Gastrocnemius medialis (tissue), 4 donors: ENCODE measurements at places on chromosomes 1 and 21. TPM values are rescaled to one million over a fixed set of nuclear protein-coding genes. Genes with fewer than 3 reads are reported as not detected.

- no peaks in the 10 kb centered on the region for H3K36me3 ChIP-seq
- H3K4me3 ChIP-seq, result no peak overlapping the region
- DNase-seq, result no peak
- no peaks in the 10 kb centered on the region for H3K27me3 ChIP-seq
Measured at GRCh38 chr1:151729157-151729965, 8.0 kb downstream of the RIIAD1 start.

- no peaks in the 10 kb centered on the region for H3K36me3 ChIP-seq
- DNase-seq, result no peak
- H3K4me3 ChIP-seq, result no peak overlapping the region
- peak overlapping the region; percentile 99 for H3K27ac ChIP-seq
- H3K4me1 ChIP-seq, result peaks cover 87% of the 10 kb centered on the region
Measured at GRCh38 chr1:226948996-226949395, 8.9 kb downstream of the COQ8A start.

GRCh38 chr21:37060296-37060695 is 12.6 kb downstream of the PIGP start:
- no peaks in the 10 kb centered on the region for H3K36me3 ChIP-seq
- DNase-seq, result peak; percentile 41
- no peaks in the 10 kb centered on the region for H3K27me3 ChIP-seq
- no peak overlapping the region for H3K4me3 ChIP-seq

DNA sequence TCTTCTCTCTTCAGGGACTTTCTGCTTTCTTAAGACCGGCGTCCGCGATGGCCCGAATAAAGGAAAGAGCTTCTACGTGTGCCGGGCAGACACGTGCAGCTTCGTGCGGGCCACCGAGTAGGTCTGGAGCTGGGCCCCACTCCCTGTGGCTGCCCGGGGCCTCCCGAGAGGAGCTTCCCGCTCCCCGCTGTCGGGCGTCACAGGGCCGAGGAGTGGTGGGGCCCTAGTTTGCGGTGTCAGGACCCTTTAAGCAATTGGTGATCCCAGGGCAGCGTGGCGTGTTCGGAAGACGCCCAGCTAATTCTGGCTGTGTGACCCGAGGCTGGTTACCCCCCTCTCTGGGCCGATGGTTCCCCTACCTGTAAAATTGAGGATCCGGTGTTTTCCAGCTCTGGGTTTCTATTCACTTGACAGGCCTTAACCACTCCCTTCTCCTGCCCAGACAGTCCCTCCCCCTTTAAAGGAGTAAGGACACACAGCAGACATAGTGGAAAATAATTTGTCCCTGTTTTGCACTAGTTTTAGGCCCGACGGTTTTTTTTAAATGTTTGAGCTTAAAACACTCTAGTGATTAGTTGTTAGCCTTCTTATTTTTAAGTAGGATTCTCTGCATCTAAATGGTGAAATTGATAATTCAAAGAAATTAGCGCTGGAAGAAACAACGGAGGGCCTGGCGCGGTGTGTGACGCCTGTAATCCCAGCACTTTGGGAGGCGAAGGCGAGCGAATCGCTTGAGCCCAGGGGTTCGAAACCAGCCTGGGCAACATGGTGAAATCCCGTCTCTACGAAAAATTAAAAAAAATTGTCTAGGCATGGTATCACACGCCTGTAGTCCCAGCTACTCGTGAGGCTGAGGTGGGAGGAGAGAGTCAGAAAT is 553 bp downstream of the TTF2 start:
- peaks cover 8% of the 10 kb centered on the region for H3K4me1 ChIP-seq
- peak; percentile 4 for DNase-seq
- H3K4me3 ChIP-seq, result peak overlapping the region; percentile 87

DNA sequence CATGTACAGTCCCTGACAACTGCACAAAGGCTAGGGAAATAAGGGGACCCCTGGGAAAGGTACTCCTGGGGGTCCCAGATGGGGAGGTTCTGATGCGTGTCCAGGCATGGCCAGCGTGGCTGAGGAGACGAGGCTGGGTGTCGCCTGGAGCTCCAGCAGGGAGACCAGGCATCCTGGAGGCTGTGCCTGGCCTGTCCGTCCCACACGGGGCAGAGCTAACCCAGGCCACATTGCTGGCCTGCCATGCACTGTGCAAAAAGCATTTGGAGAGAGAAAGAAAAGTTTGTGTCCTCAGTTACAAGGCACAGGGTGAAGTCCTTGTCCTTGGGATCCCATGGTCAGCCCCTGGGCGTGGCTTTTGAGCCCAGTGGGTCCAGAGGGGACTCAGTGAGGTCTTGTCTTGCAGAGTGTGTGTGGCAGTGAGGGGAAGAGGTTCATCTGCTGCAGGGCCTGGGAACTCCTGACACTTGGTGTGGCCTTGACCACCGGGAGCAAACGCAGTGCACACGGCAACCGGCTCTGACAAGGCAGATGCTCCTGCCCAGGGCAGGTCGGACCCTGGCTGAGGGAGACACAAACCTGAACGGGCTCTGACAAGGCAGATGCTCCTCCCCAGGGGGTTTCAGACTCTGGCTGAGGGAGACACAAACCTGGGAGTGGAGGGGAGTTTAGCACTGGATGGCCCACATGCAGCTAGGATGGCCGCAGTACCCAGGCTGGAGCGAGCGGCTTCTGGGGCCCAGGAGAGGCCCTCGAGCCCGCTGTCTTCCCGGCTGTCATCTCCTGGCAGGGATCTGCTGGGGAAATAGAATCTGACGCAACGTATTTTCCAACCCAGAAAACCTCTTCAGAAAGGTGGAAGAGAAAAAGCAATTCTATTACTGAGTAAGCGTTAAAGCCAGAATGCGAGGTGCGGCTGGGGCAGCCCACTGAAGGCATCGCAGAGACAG is 37.3 kb upstream of the COL18A1 start:
- H3K4me1 ChIP-seq, result peaks cover 8% of the 10 kb centered on the region
- H3K27me3 ChIP-seq, result peaks cover 11% of the 10 kb centered on the region
- H3K27ac ChIP-seq, result peak overlapping the region; percentile 50
- no peak for DNase-seq

- H3K27me3 ChIP-seq, result no peaks in the 10 kb centered on the region
- H3K27ac ChIP-seq, result no peak overlapping the region
- H3K4me3 ChIP-seq, result no peak overlapping the region
- H3K4me1 ChIP-seq, result peaks cover 8% of the 10 kb centered on the region
- no peak for DNase-seq
Measured at GRCh38 chr1:114108751-114109255, 44.9 kb downstream of the SYT6 start.

DNA sequence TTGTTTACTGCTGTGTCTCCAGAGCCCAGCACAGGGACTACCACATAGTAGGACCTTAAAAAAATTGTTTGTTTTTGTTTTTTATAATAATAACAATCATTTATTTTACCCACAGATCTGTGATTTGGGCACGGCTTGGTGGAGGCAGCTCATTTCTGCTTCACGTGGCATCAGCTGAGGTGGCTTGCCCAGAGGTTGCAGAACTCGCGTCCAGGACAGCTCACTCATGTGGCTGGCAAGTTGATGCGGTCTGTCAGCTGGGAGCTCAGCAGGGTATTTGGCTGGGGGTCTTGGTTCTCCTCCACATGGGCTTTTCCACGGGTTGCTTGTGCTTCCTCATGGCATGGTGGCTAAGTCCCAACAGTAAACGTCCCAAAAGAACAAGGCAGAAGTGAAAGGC is 2.9 kb upstream of the SYNC start:
- H3K27ac ChIP-seq, result peak overlapping the region; percentile 100
- no peak for DNase-seq
- no peaks in the 10 kb centered on the region for H3K36me3 ChIP-seq
- H3K4me1 ChIP-seq, result peaks cover 26% of the 10 kb centered on the region
- no peak overlapping the region for H3K4me3 ChIP-seq

GRCh38 chr1:113094506-113094905 is 21.5 kb downstream of the LRIG2 start:
- H3K4me3 ChIP-seq, result no peak overlapping the region

- no peak overlapping the region for H3K27ac ChIP-seq
- H3K4me1 ChIP-seq, result no peaks in the 10 kb centered on the region
- no peaks in the 10 kb centered on the region for H3K36me3 ChIP-seq
- peak; percentile 13 for DNase-seq
- no peak overlapping the region for H3K4me3 ChIP-seq
- H3K27me3 ChIP-seq, result no peaks in the 10 kb centered on the region
Measured at GRCh38 chr21:14520535-14520934, 25.6 kb downstream of the SAMSN1 start.

DNA sequence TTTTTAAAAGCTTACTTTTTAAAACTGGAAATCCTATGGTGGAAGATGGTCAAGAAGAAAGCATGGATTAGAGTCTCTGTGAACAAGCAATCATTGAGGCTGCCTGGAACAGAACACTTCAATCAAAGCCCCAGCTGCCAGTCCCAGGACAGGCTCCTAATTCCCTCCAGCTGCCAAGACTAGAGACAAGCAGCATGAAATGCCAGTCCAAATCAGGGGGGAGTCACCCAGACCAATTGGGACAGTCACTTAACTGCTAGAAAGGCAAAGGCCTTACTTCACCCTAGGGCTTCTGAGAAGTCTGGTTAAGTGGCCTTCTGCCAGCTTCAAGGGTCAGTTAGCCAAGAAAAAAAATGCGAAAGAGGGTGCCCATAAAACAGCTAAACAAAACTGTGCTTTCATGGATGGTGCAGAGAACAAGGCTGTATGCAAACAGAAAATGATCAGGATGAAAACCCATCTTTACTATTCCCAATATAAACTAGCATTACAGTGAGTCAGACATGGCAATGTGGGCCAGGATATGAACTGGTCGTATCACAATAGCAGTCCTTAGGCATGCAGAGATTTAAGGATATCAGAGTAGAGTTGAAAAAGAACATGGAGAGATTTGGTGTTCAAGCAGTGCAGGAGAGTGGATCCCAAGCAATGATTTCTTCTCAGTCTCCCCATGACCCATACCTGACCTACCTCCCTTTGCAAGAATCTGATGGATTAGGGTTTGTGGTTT is 31.0 kb upstream of the MAN1A2 start:
- DNase-seq, result no peak
- no peak overlapping the region for H3K27ac ChIP-seq
- H3K4me1 ChIP-seq, result no peaks in the 10 kb centered on the region
- H3K27me3 ChIP-seq, result no peaks in the 10 kb centered on the region
- H3K36me3 ChIP-seq, result no peaks in the 10 kb centered on the region
- H3K4me3 ChIP-seq, result no peak overlapping the region

DNA sequence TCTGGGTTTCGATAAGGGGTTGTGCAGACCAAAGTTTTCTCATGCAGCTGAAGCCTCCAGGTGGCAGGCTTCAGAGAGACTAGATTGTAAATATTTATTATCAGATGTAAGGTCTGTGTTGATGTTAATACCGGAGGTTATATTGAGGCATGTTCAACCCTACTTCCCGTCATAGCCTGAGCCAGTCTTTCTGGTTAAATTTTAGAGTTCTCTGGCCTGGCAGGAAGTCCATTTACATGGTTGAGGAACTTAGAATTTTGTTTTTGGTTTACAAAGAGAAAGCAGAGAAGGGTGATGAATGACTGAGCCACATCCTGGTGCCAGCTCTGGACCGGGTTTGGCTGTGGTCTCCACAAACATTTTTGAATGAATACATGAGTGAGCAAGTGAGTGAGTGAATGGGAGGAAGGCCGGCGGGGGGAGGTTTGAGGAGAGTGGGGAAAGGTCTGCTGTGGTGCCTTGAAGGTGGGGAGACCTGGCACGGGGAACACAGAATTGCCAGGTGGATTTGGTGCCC is 218.5 kb downstream of the DISC1 start:
- no peaks in the 10 kb centered on the region for H3K27me3 ChIP-seq
- DNase-seq, result no peak
- no peak overlapping the region for H3K4me3 ChIP-seq
- no peaks in the 10 kb centered on the region for H3K36me3 ChIP-seq
- H3K4me1 ChIP-seq, result no peaks in the 10 kb centered on the region

- no peaks in the 10 kb centered on the region for H3K27me3 ChIP-seq
- H3K4me1 ChIP-seq, result peaks cover 4% of the 10 kb centered on the region
- H3K36me3 ChIP-seq, result no peaks in the 10 kb centered on the region
- peak; percentile 17 for DNase-seq
Measured at GRCh38 chr1:175152006-175152652, 40.4 kb downstream of the KIAA0040 start.

DNA sequence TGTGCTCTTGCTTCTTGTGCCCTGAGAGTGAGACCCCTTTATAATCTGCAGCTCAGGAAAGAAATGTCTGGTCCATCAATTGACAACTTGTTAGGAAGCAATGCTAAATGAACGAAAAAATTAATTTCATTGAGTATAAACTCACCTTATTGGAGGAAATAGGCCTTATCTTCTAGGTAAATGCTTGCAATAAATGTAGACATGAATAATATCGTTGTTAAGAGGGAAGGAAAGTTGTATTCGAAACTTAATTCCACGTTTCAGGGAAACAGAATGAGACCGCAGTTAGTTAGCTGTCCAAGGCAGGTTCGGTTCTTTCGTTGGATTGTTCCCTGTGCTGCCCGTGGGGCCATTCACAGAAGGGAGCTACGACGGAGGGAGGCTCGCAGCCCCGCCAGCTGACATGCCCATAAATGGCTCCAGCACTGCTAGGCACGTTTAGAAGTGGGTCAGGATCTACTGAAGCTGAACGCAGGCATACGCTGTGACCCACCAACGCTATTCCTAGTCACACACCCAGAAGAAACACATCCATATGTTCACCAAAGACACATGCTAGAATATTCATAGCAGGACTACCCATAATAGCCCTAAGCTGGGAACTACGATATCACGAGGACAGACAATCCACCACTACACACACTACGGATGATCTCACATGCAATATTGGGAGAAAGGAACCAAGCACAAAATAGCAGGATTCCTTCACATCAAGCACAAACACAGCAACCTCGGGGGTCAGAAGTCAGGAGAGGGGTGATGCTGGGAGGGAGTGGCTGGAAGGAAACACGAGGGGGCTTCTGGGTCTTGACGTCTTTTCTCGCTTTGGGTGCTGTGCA is 56.2 kb upstream of the LBR start:
- H3K36me3 ChIP-seq, result no peaks in the 10 kb centered on the region
- H3K27me3 ChIP-seq, result no peaks in the 10 kb centered on the region
- H3K4me3 ChIP-seq, result no peak overlapping the region
- DNase-seq, result no peak

DNA sequence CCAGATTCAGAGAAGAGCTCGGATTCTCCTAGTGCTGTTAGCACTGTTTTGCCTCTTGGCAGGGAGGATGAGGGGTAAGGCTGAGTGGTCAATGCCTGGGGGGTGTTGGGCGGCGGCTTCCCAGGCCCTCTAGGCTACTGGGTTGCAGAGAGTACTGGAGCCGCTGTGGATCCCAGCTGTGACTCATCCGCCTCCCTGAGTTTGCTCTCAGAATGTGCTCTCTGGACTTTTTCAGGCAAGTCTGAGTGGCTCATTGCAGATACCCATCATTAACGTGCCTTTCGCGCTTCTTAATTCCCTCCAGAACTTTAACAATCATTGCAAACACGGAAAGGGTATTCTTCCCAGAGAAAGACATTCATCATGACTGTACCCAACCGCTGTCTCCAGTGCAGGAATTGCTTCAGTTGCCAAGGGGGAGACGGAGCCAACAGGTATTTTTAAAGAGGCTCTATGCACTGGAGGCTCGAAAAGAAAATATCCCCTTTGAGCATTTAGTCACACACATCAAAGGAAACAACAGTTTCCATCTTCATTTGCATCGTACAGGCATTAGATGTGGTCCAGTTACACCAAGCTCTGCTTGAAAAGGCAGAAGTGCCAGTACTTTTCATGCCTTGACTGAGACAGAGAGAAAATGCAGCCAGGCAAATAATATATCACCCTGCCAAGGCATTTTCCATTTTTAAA is 14.4 kb upstream of the CAMTA1 start:
- no peaks in the 10 kb centered on the region for H3K27me3 ChIP-seq
- H3K36me3 ChIP-seq, result no peaks in the 10 kb centered on the region
- no peak for DNase-seq
- H3K4me1 ChIP-seq, result no peaks in the 10 kb centered on the region

Gene KIF17
- 2.9 TPM for total RNA-seq

Gene PPIAL4G
- total RNA-seq, result not detected

Gene C1orf226
- total RNA-seq, result 0.95 TPM

Gene KCNJ6
- total RNA-seq, result not detected

Gene CADM3
- total RNA-seq, result 0.76 TPM

Gene IGSF9
- total RNA-seq, result not detected

Gene EPS8L3
- total RNA-seq, result not detected

Gene AMPD1
- total RNA-seq, result 65.4 TPM

Gene TRIM58
- total RNA-seq, result 1.5 TPM

Gene C4BPB
- not detected for total RNA-seq

Gene KCNJ9
- not detected for total RNA-seq
